ENCODE measurements at places on chromosomes 11 and 22. TPM values are rescaled to one million over a fixed set of nuclear protein-coding genes. Genes with fewer than 3 reads are reported as not detected.

DNA sequence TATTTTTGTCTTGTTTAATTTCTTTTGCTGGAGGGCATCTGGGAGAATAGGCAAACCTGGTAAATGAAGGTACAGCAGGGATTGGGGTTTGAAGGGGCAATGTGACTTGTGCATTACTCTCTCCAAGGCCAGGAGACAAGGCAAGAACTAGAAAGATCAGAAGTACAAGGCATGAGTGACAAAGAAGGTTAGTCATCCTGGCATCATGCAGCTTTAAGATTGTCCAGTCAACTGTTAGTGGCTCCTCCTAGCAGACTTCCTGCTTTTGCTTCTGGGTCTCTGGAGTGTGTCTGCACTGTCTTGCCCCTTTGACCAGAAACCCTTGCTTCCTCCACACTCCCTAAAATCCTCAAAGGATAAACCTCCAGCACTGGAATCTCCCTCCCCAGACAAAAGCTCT is 27.2 kb upstream of the GLYATL1 start:
- no peak for DNase-seq

DNA sequence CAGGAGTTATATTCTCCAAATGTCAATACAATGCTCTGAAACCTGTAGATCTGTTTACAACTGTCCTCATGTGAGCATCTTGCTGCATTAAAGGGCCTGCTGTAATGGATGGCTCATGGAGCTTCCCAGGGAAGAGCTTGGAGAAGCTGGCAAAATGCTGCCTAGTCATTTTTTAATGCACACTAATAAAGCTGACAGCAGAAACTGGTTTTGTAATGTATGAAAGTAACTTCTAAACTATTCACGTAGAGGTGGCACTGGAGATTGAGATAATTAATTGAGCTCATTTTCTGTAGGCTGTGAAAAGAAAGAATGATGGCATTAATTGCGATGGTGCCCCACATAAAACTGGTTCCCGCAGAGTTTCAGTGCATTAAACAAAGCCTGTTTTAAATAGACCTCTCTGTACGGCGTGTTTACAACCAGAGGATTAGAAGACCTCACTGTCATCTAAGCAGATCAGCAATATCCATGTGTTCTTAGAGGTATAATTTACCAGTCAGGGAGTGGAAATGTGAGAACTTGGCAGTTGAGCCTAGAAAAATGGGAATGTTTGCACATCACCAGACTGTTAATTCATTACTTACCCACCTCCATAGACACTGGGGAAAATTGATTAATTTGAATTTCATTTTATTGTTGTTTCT is 16.0 kb downstream of the POLA2 start:
- no peak for DNase-seq

SCGB1A1 gene
- polyA plus RNA-seq = not detected

DNA sequence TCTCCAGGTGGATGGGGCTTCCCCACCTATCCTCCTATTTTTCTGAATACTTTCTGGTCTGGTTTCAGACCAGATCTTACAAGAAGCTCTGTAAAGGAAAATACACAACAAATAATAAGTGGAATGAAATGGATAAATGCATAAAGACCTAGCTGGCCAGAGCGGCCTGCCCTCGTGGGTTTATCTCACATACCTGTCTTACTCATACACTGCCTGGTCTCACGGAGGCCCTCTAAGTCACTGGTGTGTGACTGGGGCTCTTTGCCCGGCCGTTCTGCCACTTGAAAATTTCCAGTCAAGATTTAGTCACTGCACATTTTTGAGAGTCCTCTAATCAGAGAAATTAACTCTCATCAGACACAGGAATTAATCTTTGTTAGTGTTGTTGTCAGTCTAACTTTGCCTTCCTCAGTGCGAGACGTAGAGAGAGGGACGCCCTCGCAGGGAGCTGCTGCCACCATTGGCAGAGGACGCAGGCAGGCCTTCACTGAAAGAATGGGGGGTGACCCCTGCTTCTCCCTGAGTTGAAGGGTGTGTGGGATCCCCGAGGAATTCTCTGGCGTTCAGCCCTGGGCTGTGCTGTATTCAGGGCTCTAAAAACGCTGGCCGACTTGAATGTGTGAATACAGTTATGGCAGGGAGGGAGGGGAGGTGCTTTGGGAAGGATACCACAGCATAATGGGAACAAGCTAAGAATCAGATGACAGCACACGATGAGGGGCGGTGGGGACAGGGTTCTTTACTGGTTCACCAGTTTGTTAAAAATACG is 46.3 kb upstream of the CADM1 start:
- no peak for DNase-seq

NRGN gene
- 3.0 TPM for polyA plus RNA-seq

GRCh38 chr22:48478529-48479265 is 1349.0 kb downstream of the BRD1 start:
- no peak for DNase-seq

GRCh38 chr11:95305705-95306104 is 74.7 kb upstream of the SESN3 start:
- no peak for DNase-seq

PTPRCAP gene
- polyA plus RNA-seq = 1,351 TPM

- DNase-seq = no peak
Observed at GRCh38 chr11:127675581-127675980, 675.0 kb upstream of the KIRREL3 start.

DNA sequence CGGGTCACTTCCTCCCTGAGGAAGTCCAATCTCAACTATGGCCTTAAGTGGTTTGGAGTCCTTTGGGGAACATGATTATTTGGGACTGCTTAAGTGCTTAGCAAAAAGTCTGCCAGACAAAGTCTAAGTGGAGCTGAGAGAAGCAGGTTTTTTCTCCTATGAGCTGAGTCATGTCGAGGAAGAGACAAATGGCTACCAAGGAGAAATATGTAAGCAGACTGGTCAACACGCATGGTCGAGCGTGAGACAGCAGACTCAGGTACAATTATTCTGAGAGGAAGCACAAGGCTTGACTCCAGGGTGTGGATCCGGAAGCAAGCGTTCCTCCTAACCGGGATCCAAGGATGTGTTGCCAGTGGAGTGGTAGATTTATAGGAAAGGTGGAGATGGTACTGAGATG is 30.6 kb downstream of the UBASH3B start:
- DNase-seq = no peak

CARNS1 gene
- polyA plus RNA-seq = 2.7 TPM

GRCh38 chr22:31250740-31251600 is 38.9 kb downstream of the LIMK2 start:
- DNase-seq = no peak

DNA sequence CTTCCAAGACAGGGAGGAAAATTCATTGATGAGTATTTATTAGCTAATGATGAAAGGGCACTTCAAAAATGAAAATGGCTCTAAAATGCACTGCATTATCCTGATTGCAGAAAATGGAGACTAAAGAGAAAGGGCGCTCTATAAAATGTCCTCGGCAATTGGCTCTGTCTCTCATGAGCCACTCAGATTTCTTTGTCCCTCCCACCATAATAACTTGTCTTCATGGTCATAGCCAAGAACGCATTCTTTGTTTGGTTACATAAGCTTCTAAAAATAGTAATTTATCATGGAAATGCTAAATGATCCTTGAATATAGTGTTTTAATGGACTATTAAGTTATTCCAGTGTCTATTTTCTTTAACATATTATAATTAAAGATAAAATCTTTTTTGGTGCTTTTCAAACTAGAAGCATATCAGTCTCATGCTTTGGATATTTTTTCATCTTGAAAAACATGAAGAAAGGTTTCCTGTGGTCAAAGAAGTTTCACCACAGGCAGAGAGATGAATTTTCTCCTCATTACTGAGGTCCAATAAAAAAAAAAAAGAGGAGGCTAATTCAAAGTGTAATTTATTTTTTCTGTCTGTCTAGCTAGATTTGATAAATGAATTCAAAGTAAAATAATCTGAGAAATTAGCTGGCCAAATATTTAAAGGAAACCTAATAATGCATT is 238.1 kb upstream of the BLID start:
- no peak for DNase-seq

DNA sequence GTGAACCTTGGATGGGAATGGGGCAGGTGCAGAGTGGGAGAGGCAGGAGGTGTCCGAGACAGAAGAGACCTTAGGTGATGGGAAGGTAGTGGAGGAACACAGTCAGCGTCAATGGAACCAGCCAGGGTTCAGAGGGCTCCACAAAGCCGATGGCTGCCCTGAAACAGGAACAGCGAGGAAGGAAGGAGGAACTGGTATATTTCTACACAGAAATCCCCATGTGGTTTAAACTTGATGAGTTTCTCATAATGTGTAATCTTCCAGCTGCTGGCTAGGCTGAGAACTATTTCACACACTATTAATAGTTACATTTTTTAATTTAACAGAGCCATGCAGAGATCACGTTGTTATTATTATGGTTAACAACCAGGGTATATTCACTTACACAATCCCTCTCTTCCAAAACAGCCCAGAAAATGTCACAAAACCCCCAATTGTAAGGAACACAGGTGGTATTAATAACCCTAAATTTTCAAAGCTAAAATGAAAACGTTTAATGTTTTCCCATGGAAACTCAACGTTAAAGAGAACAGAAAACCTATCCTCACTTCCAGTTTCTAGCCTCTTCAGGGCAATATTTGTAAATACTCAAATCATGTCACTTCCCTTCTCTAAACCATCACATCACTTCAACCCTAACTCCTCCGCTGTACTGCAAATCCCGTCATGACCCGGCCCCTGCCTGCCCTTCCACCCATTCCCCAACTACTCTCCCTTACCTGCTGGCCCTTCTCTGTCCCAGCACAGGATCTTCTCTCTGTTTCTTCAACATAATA is 74.5 kb upstream of the ARFGAP3 start:
- DNase-seq = no peak

DNA sequence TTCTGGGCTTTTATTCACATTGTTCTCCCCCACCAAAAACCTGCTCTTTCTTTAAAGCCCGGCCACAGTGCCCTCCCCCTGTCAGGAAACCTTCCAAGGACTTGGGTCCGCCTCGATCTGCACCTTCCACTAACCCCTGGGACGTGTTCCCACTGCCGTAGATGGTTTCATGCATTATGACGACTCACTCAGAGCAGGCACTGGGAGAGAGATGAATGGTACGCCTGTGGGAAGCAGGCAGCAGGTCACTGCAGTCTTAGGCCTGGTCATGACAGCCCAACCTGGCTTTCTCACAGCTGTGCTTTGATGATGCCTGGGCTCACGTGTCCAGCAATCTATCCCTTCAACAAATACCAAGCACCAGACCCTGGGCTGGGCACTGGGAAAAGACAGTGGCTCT is 115.7 kb downstream of the WNT7B start:
- no peak for DNase-seq

DNA sequence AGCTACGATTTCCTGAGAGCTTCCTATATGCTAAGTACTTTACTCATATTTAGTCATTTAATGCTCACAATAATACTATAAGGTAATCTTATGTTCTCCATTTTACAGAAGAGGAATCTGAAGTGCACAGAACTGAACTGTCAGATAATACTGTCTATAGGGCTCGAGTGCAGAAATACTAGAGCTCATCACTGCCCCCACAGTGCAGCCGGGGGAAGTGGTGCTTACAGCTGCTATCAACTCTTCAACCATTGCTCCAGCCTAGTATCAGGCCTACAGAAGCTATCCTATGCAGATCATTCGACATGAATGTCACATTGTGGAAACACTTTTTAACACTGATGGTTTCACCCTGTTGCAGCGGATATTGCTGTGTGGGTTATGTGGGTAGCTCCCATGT is 929.9 kb downstream of the NTM start:
- no peak for DNase-seq

GRCh38 chr11:12121517-12121916 is 11.1 kb downstream of the MICAL2 start:
- DNase-seq = no peak

DNA sequence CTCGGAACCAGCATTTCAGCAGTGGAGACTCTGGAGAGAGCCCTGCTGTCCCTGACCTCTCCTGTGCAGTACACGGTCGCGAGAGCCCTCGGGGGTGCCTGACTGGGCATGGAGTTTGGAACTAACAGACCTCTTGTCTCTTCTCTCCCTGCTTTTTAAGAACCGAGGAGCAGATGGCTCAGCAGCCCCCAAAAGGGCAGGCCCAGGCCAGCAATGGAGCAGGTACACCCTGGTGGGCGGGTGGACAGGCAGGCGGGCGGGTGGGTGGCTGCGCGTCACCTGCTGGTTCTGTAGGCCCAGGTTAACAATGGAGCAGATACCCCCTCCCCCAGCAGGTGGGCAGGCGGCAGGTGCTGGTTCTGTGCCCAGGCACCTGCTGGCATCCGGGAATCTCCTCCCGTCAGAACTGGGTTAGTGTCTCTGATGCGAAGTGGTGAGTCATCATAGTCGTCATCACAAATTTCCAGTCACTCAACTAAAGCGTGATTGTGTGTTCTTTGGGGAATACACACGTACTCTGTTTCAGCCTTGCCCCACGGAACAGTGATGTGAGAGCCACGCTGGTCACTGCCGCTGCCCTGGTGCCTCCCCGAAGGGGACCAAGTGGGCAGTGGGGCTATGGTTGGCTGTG is 41.1 kb downstream of the GRAMD4 start:
- DNase-seq = no peak

DMC1 gene
- polyA plus RNA-seq = 1.5 TPM

GRCh38 chr22:36803358-36803757 is 13.5 kb downstream of the PVALB start:
- DNase-seq = no peak

CHADL gene
- not detected for polyA plus RNA-seq

DNA sequence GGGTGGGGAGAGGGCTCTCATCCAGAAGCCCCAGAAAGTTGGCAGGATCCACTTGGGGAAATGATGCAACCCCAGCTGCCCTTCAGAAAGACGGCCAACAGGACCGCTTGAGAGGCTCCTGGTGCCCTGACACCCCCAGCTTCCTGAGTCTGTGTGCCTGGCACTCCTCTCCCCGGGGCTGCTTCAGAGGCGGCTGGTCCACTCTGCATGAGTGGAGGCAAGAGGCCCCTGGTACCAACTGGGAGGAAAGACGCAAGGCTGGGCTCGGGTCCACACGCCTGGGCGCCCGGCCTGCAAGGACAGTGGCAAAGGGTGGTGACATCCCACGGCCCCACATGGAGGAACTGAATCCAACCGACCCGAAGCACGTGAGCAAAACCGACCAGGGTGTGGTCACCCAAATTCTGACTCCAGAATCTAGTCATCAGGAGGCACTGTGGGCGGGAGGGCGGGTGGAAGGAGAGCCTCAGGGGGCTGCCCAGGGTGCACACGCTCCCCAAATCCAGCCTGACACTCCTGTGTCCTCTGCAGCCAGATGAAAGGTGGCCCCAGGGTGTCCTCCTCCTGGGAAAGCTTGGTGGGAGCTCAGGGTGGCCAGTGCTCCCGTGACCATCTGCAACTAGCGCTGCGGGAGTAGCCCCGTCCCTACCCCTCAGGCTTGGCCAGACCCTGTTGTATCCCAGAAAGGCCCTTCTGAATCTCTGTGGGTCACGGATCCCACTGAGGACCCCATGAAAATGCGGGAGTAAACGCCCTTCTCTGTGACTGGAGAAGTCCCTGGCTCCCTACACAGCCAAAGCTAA is 3.7 kb downstream of the RNH1 start:
- DNase-seq = no peak

TMEM179B gene
- polyA plus RNA-seq = 174 TPM

DNA sequence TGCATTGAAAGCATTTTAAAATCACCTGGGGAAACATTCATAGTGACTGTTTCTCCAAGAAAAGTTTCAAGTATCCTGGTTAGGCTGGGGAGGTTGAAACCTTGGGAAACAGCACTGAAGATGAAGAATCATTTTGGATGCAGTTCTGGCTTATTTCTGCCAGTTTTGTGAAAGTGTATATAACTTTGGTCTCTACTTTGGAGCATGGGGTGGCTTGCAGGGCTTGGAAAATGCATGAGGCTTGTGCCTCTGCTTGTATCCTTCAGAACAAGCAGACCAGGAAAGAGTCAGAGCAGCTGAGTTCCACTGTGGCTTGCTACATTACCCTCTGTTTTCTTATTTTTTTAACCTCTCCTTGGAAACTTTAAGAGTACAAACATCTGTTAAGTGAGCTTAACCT is 19.5 kb downstream of the SLC5A12 start:
- DNase-seq = no peak

LSP1 gene
- polyA plus RNA-seq = 767 TPM

Data from immature natural killer cell (primary cell).